ENCODE measurements at places on chromosomes 7 and 10.

DNA sequence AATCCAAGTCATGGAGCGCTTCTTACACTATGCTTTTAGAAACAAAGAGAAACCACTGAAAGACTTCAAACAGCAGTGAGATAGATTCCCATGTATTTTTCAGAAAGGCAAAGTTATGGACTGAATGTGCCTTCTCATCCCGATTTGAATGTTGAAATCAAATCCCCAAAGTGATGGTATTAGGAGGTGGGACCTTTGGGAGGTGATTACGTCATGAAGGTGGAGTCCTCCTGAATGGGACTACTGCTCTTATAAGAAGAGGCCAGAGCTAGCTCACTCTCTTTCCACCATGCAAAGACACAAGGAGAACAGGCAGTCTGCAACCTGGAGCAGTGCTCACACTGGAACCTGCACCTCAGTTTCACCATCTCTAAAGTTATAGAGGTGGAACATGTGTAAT lies 1279.8 kb downstream of the GATA3 start:
- DNase-seq: no peak

GRCh38 chr7:17996442-17997223 lies 31.0 kb downstream of the PRPS1L1 start:
- no peak for DNase-seq

DNA sequence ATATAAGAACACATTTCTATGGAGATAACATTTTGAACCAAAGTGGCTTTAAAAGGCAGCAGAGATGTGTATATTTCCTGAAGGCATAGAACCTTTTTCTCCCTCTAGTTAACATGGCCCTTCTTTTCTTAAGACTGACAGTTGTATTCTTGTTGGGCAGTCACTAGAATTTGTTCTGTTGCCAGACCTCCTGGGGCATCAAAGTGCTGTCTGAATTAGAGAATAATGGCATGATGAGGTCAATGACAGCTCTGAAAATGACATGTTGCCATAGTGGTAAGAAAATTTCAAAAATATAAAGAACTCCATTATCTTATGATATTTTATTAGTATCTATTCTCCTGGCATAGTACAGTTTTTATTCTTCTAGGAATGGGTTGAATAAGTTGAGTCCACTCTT lies 446.7 kb downstream of the NRG3 start:
- no peak for DNase-seq

GRCh38 chr10:121324678-121325213 lies 273.5 kb downstream of the FGFR2 start:
- no peak for DNase-seq

DNA sequence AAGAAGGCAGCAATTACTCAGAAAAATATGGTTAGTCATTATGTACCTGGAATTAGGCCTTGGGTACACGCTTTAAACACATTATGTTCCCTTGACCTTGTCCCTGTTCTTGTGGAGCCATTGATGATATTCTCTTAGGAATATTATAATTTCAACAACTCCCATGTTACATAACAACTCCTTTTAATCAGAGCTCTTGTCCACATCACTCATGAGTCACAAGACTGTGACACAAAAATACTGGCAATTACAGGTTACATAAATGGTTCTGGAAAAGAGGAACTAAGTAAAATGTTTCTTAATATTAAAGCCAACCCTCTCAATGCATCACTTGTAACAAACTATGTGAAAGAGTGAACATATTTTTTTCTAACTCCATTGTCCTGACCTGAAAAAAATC lies 143.8 kb upstream of the PCLO start:
- no peak for DNase-seq

GRCh38 chr10:132376394-132376851 lies 20.6 kb upstream of the PWWP2B start:
- no peak for DNase-seq

- no peak for DNase-seq
These were observed 58.9 kb downstream of the HIPK2 start for GRCh38 chr7:139718859-139719258.

DNA sequence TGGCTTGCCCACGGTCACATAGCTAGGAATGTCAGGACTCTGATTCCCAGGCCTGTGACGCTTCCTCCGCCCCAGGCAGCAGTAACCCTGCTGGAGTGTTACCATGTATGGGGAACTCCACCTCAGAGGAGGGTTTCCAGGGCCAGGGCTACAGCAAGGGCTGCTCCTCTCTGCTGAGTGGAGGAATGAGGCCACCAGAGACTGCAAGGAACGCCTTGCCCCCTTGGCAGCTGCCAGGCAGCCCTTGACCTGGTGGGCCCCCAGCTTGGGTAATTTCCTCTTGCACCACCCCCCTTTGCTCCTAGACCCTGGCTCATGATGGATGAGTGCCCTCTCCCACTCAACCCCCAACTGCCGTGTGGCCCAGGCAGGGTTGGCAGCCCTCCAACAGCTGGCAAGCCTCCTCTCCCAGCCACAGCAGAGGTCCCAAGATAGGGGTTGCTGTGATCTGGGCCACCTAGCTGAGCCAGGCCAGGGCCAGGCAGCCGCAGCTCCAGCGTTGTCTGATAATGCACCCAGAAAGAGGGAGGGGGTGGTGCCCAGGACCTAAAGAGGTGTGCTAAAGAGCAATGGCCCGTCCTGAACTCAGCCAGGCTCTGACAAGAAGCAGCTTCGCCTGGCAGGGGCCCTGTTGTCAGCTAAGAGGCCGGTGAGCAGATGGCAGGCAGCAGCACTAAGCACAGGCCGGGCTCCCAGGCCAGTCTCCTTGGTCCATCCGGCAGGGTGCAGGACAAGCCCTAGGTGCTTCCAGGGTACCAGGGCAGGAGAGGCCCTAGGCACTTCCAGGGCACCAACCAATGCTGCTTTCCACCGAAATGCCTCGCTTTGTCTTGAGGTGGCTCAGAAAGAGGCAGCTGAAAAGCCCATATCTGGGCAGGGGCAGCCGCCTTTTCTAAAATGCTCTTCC lies 35.4 kb downstream of the DRGX start:
- DNase-seq: no peak

GRCh38 chr7:115840702-115841101 lies 189.9 kb downstream of the TFEC start:
- no peak for DNase-seq

- no peak for DNase-seq
These were observed 29.8 kb downstream of the PDLIM1 start for GRCh38 chr10:95260909-95261552.
